AG04450 (cell line): ENCODE measurements at places on chromosomes 1 and 21. TPM values are rescaled to one million over a fixed set of nuclear protein-coding genes. Genes with fewer than 3 reads are reported as not detected.

Gene LCE6A
- polyA plus RNA-seq = not detected in 2 replicates

Gene CCDC190
- not detected in 2 replicates for polyA plus RNA-seq

Gene MCOLN2
- 0.37 and 0.41 TPM in 2 replicates for polyA plus RNA-seq

Gene CCDC27
- not detected in 2 replicates for polyA plus RNA-seq

Gene NEK2
- polyA plus RNA-seq = 5.4 and 8.8 TPM in 2 replicates

Gene LCE2C
- polyA plus RNA-seq = not detected in 2 replicates

Gene CITED4
- 0.53 and 0.98 TPM in 2 replicates for polyA plus RNA-seq

Gene NRAS
- polyA plus RNA-seq = 50.7 and 69.8 TPM in 2 replicates

Gene HDAC1
- polyA plus RNA-seq = 157 and 172 TPM in 2 replicates

Gene SPRR2E
- not detected in 2 replicates for polyA plus RNA-seq

Gene RGS8
- polyA plus RNA-seq = not detected in 2 replicates

Gene GRHL3
- 0.04 TPM in 1 of 2 replicates, not detected in the other for polyA plus RNA-seq

Gene REN
- 0.72 and 0.94 TPM in 2 replicates for polyA plus RNA-seq

Gene EDARADD
- not detected in 2 replicates for polyA plus RNA-seq

Gene ATP8B2
- 42.5 and 45.7 TPM in 2 replicates for polyA plus RNA-seq

Gene HES2
- polyA plus RNA-seq = not detected in 2 replicates

Gene SYPL2
- polyA plus RNA-seq = 0.26 and 0.40 TPM in 2 replicates
